ENCODE measurements at places on chromosomes 13 and 19.

DNA sequence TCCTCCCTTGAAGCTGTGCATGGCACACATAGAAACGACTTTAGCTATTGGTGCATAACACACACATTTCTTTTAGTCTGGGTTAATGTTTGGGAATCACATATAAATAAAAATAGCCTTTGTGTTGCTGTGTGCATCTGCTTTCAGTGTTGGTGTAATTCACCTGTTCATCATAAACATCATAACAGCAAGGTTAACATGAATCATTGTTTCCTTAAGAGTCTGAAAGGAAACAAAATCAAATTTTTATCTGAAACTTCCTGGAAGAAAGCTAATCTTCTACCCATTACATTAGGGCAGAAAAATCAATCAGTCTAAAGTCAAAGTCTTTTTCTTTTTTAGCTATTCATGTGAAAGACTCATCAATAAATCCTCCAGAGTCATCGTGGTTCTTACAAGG is 35.0 kb upstream of the TNFSF11 start:
- no peak for DNase-seq

GRCh38 chr19:55352040-55352439 is 2.5 kb downstream of the COX6B2 start:
- DNase-seq: no peak

DNA sequence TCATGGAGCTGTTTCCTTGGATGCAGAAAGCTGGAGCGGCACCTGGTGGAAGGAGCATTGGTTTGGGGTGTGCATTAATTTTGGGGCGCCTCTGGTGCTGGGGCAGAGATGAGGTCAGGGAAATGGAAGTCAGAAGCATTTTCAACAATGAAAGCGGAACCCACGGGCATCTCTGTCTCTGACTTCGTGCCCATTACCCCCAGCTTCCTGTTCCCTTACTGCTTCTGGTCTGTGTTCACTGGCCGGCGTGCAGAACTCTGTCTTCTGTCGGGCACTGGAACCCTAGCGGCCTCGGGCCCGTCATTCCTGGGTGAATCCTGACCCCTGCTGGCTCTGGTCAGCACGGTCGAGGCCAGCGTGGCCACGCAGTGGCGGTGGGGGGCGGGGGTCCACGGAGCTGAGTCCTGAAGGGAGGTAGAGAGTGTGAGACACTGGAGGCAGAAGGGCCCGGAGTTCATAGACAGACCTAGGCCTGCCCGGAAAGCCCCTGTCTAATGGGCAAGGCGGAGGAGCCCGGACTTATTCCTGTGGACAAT is 7.9 kb upstream of the LINGO3 start:
- no peak for DNase-seq

- DNase-seq: no peak
Observed at GRCh38 chr19:1451916-1452801, 2.2 kb downstream of the APC2 start.

DNA sequence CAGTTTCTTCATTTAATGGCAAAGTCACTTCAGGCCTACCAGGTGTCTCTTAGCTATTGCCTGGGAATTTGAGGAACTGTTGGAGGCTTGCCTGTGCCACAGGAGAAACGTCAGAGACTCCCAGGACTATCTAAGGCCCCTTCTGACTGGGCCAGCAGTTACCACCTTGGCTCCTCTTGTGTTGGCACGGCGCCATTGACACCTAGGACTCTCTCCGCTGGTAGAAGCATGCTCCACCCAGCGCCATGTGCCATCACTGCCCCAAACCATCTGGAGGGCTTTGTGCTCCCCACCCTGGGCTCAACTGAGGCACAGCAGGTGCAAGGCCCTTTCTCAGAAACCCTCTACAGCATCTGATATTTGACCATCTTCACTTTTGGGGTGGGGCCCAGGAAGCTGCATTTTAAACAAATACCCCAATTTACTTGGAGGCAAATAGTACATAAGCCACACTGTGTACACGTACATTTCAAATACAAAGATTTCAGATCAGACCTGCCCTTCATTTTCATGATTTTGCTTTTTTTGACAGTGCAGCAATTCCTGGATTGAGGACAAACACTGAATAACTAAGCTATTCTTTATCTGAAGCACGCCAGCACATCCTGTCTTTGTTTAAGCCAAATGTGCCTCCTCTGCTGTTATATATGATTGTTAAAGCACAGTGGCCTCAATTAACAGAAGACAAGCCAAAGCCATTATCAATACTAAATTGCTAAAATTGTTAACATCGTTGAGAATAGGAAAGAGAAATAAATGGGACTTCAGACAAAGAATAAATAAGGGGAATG is 59.9 kb upstream of the TPP2 start:
- DNase-seq: no peak

- DNase-seq: no peak
Observed at GRCh38 chr19:30780032-30780431, 407.8 kb downstream of the ZNF536 start.

DNA sequence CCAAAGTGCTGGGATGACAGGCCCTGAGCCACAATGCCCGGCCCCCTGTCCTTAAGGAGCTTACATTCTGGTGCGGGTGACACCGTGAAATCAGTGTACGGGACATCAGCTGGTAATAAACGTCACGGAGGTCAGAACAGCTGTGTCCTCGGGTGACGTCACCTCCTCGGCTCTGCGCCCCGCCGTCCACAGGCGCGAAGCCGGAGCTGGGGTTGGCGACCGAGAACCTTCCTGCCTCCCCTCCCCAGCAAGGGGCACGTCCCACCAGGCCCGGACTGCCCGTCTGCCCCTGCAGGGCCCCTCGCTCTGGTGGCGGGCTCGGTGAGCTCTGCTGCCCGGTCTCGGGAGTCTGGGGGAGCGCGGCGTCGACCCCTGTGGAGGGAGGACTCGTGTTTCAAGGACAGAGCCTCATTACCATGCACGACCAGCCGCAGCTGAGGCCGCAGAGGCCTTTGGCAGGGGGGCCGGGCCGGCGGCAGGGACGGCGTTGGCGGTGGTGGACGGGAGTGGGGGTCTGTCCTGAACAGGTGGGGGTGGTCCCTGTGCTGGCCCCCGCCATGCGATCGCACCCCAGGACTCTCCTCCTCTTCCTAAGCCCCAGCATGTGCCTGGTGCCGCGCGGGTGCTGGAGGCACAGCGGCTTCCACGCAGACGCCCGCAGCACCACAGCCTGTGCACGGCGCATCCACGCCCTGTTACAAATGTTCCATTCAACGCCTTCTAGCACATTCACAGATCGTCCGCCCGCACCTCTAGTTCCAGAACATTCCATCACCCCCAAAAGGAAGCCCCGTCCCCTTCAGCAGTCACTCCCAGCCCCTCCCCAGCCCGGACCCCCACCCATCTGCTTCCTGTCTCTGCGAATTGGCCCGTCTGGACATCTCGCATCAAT is 5.4 kb downstream of the LINGO3 start:
- DNase-seq: no peak

DNA sequence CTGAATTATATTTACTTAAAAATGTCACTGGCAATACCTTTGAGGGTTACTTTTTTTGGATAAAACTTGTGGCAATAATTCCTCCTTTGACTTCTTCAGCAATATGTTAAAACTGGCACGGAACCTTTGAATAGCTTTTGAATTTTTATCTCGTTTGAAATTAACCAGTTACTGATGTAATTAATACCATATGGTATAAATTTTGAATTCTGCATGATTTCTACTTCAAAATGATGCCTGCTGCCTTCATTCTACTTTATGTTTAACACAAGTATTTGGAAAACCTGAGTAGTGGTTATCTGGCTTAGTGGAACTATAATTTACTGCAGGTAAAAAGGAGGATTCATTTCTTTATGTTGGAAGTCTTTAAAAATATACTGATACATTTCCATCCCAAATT is 85.3 kb downstream of the LRCH1 start:
- DNase-seq: no peak

- DNase-seq: no peak
Observed at GRCh38 chr19:7988307-7988706, 17.1 kb downstream of the ELAVL1 start.

DNA sequence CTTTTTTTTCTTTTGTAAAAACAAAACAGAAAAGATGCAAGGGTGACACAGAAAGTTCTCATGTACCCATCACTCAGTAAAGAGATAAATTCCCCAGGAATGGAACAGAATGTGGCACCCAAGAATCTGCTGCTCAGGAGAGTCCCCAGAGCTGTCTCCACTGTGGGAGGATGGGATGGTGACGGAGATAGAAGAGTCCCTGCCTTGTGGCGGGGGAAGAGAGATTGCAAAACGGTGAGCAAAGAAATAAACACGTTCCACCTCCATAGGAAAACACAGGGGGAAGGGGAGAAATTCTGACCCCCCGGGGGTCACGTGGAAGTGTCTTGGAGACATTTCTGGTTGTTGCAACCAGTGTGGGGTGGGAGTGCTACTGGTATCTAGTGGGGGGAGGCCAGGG is 76.4 kb downstream of the INSR start:
- no peak for DNase-seq

GRCh38 chr13:44718467-44718866 is 142.3 kb upstream of the TSC22D1 start:
- DNase-seq: no peak

GRCh38 chr19:39045506-39045905 is 13.2 kb upstream of the FBXO27 start:
- DNase-seq: no peak

DNA sequence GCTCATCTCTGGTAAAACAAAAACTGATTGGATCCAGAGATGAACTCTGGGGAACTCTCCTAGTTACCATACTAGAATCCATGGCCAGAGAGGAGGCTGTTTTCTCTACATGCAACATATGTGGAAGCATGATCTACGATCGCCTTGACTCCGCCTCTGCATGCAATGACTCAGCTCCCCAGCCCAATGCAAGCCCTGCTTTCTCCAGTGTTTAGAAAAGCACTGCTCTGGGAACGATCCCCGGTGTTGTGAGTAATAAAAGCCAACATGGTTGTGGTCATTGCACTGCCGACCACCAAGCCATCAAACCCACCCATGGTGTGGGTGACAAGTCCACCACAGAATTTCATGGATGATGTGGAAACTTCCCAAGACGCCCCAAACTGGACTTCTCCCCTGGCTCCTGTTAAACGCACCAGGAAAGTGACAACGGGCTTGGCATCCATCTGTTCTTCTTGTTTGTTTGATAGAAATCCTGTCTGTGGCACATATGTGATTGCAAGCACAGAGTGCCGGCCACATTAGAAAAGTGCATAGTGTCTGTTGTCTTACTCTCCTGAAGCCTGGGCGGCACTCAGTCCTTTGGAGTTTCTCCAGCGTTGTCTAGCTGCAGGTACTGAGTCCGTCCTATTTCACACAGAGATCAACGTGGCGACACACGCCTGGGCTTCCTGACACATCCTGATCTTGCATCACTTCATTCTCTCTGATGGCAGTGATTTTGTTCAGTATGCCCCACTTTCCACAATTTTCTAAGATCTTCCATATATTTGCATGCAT is 36.4 kb upstream of the VSTM2B start:
- no peak for DNase-seq

GRCh38 chr13:85282876-85283275 is 516.3 kb downstream of the SLITRK6 start:
- no peak for DNase-seq

GRCh38 chr13:21039097-21039800 is 22.1 kb downstream of the LATS2 start:
- no peak for DNase-seq

GRCh38 chr13:21233086-21233485 is 56.6 kb downstream of the MRPL57 start:
- DNase-seq: no peak

- DNase-seq: no peak
Observed at GRCh38 chr13:33087790-33088189, 71.6 kb downstream of the KL start.

GRCh38 chr19:17581211-17581874 is 25.9 kb downstream of the COLGALT1 start:
- no peak for DNase-seq

GRCh38 chr19:38277969-38278680 is 13.8 kb downstream of the SPINT2 start:
- no peak for DNase-seq

- no peak for DNase-seq
Observed at GRCh38 chr13:51585696-51586095, 1.4 kb downstream of the WDFY2 start.

DNA sequence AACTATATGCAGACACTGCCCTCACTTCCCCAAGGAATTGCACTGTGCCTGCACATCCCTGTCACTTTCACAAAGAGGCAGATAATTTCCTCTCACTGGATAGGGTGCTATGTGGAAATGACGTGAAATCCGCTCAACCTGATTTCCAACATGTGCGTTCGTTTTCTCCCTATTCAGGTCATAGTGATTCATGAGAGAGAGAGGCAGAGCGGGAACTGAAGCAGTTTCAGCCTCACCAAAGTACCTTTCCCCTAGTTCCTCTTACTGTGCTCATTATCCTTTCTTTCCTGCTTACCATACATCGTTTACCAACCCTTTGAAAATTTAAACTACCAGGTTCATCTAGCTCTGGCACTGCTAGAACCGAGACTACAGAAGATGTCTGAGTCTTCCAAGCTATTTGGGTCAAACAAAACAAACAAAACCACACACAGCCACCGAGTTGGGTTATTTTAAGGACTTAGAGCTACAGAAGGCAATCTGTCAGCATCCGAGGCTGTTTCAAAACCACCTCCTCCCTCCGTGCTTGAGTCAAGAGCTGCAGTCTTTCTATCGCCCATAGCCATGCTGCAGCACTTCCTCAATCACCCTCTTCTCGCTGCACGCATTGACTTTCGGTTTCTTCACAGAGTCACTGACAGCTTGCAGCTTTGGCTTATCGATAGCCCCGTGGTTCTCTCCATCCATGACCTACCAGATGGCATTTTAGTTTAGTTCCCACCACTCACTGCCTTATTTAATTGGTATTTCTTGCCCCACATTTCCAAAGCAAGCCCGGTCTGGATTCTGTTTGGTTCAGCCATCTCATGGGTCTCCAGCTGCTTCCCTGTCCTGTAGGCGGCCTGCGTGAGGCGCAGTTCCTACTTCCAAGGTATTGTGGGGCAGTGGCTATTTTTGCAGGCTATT is 1395.8 kb downstream of the EFNB2 start:
- no peak for DNase-seq

- DNase-seq: no peak
Observed at GRCh38 chr19:17473041-17473440, 2.7 kb downstream of the SLC27A1 start.

GRCh38 chr19:6587093-6587820 is 3.7 kb downstream of the CD70 start:
- DNase-seq: no peak

DNA sequence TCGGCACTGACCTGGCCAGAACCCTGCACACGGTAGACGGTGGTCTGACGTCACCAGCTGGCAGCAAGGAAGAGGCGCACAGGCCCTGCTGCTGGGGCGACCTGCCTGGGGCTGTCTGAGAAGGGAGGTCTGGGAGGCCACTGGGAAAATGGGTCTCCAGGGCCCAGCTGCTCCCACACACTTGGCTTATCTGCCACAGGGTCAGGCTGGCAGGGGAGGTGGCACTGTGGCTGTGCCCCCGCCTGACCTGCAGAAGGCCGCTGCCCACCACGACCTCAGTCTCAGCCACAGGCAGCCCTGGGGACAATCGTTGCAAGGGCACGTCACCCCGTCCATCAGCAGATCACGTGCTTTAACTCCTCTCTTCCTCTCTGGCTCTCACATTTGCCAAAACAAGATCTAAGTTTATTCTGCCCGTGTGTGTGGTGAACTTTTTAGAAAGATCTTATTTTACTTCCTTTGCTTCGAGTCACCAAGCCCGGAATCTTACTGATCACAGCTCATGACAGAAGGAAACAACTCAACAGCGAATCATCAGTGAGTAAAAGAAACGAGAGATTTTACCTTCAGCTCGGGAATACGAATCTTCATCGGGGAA is 45.2 kb upstream of the RANBP3 start:
- DNase-seq: no peak
